ENCODE measurements at places on chromosomes 6 and 20.

GRCh38 chr6:113599444-113599843 lies 257.7 kb upstream of the MARCKS start:
- peak; percentile 49 for DNase-seq

GRCh38 chr6:124223611-124224345 lies 420.1 kb downstream of the NKAIN2 start:
- peak; percentile 68 for DNase-seq

GRCh38 chr6:131730264-131730663 lies 19.4 kb upstream of the CTAGE9 start:
- no peak for DNase-seq

DNA sequence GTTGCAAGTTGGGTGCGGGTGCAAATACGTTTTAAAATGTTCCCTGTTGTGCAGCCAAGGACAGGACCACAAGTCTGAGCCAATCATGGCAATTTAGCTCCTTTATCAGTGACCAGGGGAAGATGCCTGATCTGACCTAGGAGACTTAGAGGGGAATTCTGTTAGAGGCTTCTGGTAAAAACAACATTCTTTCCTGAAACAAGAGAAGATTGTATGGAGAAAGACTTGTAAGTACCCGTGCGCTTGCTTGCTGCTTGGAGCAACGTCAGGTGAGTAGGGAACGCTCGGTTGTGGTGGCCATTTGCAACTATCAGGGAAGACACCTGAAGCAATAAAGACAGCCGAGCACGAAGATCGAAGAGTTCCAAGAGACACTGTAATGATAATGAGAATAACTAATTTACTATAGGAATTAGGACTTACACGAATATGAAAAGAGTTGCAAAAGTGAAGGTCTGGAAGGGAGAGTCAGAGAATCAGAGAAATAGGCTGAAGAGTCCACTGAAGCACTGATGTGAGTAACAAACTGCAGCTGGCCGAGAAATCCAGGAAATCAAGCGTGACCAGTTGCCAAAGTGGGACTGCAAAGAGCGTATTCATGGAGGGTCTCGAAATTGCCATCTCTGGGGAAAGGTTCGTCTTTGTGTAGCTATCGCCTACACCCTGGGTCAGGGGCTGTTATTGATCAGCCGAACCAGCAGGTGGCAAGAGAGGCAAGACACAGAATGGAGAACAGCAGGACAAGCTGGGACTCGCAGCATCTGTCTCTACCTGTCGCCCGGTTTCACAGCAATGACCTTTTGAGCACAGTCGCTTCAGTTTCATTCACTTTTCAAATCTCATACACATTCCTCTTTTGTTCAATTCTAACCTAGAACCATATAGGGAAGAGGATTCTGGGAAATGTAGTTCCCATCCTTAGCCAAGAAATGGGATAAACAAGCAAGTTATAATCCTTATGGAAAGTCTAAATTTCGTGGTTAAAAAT lies 26.1 kb downstream of the LOC128125822 start:
- peak; percentile 54 for DNase-seq

GRCh38 chr6:53530346-53530745 lies 14.6 kb downstream of the GCLC start:
- DNase-seq, result peak; percentile 48

GRCh38 chr6:89680551-89680950 lies 42.0 kb upstream of the LYRM2 start:
- DNase-seq, result no peak

DNA sequence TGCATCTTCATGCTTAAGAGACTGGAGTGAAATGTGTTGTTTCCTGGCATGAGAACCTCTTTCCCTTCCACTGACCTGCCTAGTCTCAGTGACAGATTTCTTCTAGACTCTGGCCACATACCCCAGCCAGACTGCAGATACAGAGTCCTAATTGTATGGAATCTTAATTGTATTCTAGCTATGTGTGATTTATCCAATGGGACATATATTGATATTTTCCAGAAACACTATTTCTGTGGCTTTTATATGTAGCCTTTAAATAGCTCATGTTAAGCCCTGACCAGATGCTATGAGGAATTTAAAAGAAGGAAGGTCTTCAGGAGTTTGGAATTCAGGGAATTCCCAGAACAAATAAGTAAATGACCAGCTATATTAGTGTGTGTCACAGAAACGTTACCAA lies 99.0 kb downstream of the FIG4 start:
- DNase-seq, result peak; percentile 82

- DNase-seq, result peak; percentile 6
These were observed 129.4 kb downstream of the IBTK start for GRCh38 chr6:82118150-82118562.

GRCh38 chr6:85983032-85983659 lies 340.5 kb upstream of the SYNCRIP start:
- no peak for DNase-seq

All from fibroblast of skin of right biceps (primary cell).